ENCODE measurements at places on chromosomes 6 and 20.

DNA sequence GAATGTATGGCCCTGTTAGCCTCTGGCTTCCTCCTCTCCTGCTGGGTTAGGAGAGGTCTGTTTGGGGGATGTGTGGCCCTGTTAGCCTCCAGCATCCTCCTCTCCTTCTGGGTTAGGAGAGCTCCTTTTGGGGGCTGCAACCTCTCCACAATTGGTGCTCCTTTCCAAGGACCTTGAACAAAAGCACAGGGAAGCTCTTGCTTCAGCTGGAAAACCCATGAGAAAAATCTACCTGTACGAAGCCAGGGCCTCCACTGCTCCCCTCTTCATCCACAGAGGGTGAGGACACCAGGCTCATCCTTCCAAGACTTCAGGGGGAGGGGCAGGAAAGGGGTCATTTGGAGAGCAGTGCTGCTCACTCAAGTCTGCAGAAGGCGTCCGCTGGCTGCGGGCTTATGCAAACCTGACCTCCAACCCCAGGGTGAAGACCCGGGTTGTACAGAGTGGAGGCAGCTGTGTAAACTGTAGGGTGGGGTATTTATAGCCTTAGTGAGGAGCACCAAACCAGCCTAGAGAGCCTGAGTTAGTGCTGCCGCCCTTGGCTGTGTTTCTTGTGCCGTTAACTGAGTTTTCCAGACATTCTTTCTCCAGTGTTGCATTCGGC lies 62.1 kb downstream of the SLC24A3 start:
- DNase-seq, result no peak

DNA sequence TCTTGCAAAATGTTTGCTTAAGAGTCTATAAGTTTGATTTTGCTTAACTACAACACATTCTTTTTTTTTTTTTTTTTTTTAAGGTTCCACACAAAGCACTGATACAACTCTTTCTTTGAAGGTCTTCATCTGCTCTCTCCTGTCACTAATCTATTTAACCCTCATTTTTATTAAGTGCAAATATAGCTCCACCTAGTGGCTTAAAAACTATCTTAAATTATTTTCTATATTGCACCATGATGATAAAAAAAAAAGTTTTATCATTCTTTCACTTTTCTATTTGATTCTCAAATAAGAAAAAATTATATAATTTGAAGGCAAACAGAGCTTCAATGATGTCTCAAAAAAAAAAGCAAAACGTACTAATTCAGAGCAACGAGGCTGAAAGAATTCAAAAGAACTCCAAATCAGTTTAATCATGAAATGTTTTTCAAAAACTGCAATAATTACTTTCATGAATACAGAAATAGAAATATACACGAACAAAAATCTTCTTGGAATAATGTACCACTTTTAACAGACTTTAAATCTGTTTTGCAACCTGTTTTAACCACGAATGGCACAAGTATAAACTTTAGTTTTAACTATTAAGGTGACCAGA lies 12.8 kb downstream of the ESF1 start:
- DNase-seq, result no peak

- no peak for DNase-seq
Observed at GRCh38 chr6:16184129-16184528, 54.3 kb upstream of the GMPR start.

- DNase-seq, result no peak
Observed at GRCh38 chr6:39327507-39327906, 5.0 kb upstream of the KCNK16 start.

DNA sequence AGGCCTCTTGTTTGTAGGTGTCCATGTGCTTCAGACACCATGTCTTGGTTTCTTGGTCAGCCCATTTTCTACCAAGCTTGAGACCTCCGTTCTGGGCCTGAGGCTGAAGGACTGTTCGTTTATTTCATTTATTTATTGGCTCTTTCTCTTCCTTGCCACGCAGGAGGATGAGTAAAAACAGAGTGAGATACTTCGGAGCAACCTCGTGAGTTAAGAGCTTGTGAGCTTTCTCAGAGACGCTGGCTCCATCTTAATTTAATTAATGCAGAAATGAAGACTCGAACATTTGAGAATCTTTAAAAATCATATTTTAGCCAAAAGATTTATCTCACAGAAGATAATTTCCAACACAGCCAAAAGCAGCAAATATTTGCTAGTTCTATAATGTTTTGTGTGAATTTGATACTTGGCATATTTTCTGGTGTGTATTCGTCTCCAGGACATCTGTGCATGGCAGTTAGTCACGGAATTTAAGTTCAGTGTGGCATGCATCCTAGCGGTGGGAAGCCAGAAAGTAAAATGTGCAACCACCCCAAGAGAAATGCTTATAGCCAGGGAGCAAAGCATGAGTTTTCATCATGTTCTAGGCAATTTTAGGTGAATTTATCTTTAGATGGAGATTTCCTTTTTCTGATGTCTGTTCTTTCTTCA lies 76.0 kb downstream of the THBS2 start:
- no peak for DNase-seq
